ENCODE measurements at places on chromosomes 2 and 18.

GRCh38 chr2:187150670-187151069, 297.4 kb downstream of the CALCRL start:
- no peak for DNase-seq

GRCh38 chr2:193584522-193584938, 1389.8 kb upstream of the TMEFF2 start:
- no peak for DNase-seq

DNA sequence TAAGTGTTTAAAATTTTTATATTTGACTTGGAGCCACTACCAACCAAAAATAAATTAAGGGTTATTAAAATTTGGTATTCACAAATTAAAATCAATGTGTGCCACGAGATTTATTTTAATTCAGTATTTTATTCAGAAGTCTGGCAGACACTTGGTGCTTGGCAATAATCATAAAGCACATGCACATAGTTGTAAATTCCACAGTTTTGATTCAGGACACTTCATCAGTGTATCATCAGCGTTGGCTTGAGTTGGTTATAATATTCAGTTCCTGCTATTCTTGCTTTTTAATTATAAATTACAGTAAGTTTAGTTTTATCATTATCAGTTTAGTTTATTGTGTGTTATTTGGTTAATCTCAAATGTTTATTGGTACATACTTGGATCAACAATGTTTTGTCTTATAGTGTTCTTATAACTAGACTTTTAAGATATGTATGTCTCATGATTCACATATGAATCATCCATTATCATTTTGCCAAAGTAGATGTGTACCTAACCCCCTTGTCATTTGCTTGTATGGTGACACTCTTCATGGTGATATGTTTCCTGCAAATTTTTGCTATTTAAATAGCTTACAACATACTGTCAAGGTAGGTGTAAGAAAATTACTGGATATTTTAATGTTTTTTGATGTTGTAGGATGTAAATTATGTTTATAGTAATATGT, 237.9 kb downstream of the BABAM2 start:
- DNase-seq, result no peak

GRCh38 chr2:24420373-24420772, 60.0 kb upstream of the ITSN2 start:
- DNase-seq, result no peak

DNA sequence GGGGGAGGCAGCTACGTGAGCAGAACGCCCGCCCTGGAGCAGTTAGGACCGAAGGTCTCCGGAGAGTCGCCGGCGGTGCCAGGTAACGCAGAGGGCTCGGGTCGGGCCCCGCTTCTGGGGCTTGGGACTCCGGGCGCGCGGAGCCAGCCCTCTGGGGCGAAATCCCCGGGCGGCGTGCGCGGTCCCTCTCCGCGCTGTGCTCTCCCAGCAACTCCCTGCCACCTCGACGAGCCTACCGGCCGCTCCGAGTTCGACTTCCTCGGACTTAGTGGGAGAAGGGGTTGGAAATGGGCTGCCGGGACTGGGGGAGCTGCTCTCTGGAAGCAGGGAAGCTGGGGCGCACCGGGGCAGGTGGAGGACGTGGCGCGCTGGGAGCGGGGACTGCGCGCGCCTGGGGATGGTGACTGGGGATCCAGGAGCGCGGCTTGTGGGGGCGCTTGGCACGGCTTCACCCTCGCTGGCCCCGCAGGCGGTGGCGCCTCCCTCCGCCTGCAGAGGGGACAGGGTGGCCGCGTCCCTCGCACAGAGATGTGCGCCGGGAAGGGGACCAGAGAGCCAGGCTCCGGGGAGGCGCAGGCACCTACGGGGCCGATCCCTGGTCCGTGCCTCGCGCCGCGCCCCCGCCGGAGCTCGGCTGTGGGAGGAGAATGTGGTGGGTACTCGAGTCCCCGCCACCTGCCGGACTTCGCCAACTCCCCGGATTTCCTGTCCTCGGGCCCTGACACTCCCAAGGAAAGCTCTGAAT, 688 bp downstream of the CDH20 start:
- DNase-seq, result no peak

GRCh38 chr2:141820893-141821292, 309.9 kb downstream of the LRP1B start:
- no peak for DNase-seq

GRCh38 chr2:128689971-128690370, 371.3 kb upstream of the HS6ST1 start:
- DNase-seq, result no peak

- no peak for DNase-seq
Measured at GRCh38 chr2:85649201-85650190, 18.5 kb downstream of the SFTPB start.

DNA sequence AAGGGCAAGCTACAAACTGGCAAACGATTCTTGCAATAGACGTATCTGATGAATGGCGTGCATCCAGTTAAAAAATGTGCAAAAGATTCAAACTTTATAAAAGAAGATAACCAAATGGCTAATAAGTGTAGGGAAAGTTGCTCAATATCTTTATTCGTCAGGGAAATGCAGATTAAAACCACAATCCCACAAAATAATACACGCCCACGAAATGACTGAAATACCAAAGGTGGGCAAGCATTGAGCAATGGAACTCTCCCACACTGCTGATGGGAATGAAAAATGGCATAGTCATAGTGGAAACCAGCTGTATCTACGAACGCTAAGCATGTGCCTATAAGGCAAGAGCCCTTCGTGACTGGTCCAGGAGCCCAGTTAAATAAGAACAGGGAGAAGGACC, 168.6 kb upstream of the SIX2 start:
- DNase-seq, result no peak
